ENCODE measurements at places on chromosomes 2 and 18. TPM values are rescaled to one million over a fixed set of nuclear protein-coding genes. Genes with fewer than 3 reads are reported as not detected.

Gene PNKD
- 59.6 TPM for total RNA-seq

DNA sequence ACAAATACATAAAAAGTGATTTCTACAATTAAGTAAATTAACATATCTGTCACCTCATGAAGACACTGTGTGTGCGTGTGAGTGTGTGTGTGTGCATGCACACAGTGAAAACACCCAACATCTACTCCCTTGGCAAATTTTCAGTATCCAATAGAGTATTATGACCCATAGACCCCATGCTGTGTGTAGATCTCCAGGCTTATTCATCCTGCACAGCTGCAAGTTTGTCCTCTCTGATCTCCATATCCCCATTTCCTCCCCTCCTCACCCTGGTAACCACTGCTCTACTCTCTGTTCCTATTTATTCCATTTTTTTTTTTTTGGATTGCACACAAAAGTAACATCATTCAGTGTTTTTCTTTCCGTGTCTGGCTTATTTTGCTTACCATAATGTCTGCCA is 391.0 kb downstream of the SOX11 start:
- H3K4me3 ChIP-seq, result no peak overlapping the region
- no peak for DNase-seq
- H3K36me3 ChIP-seq, result no peaks in the 10 kb centered on the region

GRCh38 chr18:48229552-48229981 is 179.6 kb downstream of the ZBTB7C start:
- peaks cover 21% of the 10 kb centered on the region for H3K4me1 ChIP-seq
- H3K4me3 ChIP-seq, result no peak overlapping the region
- peak overlapping the region; percentile 46 for H3K27ac ChIP-seq

DNA sequence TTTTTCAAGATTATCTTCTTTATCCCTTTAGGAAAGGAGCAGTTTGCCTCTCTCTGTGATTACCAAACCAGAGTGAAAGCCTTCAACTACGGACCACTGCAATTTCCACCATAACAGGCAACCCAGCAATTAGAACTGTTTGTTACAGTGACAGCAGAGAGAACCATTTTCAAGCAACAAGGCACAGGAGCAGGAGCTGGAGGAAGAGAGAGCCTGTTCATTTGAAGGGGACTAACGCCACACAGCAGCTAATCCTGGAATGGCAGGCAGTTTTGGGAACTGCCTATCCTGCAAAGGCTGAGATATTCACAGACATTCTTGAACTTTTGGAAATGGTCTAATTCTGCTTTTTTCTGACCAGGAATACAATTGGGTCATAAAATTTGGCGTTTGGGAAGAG is 1541.9 kb upstream of the PIK3C3 start:
- no peaks in the 10 kb centered on the region for H3K4me1 ChIP-seq
- H3K4me3 ChIP-seq, result no peak overlapping the region
- H3K36me3 ChIP-seq, result no peaks in the 10 kb centered on the region
- DNase-seq, result no peak
- peaks cover 2% of the 10 kb centered on the region for H3K27me3 ChIP-seq
- H3K27ac ChIP-seq, result no peak overlapping the region

DNA sequence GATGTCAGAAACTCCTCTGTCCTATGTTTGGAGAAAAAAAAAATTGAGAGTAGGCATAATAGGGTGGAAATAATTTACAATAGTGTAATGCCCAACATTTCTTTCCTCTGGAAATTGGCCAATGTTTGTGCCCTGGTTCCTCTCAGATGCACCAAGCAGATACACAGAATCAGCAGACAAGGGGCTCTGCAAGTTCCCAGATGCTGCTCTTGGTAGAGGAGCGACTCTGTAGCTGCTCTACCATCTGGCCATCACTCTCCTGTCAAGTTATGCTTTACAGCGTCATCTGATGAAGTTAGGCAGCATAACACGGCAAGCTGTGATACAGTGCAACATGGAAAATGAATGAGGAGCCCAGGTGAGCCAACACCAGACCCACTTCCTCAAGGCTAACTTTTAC is 1.6 kb downstream of the DYTN start:
- no peaks in the 10 kb centered on the region for H3K4me1 ChIP-seq
- H3K27me3 ChIP-seq, result no peaks in the 10 kb centered on the region
- H3K27ac ChIP-seq, result no peak overlapping the region
- DNase-seq, result no peak
- H3K36me3 ChIP-seq, result no peaks in the 10 kb centered on the region

DNA sequence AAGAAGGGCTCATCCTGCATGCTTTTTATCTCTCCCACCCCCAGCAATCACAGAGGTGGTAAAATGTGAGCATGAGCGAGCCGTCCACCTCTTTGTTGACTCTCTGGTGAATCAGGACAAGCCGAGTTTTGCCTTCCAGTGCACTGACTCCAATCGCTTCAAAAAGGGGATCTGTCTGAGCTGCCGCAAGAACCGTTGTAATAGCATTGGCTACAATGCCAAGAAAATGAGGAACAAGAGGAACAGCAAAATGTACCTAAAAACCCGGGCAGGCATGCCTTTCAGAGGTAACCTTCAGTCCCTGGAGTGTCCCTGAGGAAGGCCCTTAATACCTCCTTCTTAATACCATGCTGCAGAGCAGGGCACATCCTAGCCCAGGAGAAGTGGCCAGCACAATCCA is 19.5 kb downstream of the LIPG start:
- no peaks in the 10 kb centered on the region for H3K36me3 ChIP-seq
- no peak for DNase-seq
- no peak overlapping the region for H3K4me3 ChIP-seq

Gene CABYR
- 4.5 TPM for total RNA-seq

GRCh38 chr18:42340423-42341009 is 385.5 kb downstream of the PIK3C3 start:
- H3K36me3 ChIP-seq, result no peaks in the 10 kb centered on the region
- H3K4me1 ChIP-seq, result no peaks in the 10 kb centered on the region
- no peak overlapping the region for H3K4me3 ChIP-seq
- DNase-seq, result no peak
- no peak overlapping the region for H3K27ac ChIP-seq

Gene GPR75
- 3.4 TPM for total RNA-seq

GRCh38 chr2:124647663-124648062 is 622.6 kb downstream of the CNTNAP5 start:
- no peak overlapping the region for H3K27ac ChIP-seq
- no peak overlapping the region for H3K4me3 ChIP-seq
- DNase-seq, result no peak
- H3K4me1 ChIP-seq, result no peaks in the 10 kb centered on the region
- no peaks in the 10 kb centered on the region for H3K27me3 ChIP-seq
- H3K36me3 ChIP-seq, result no peaks in the 10 kb centered on the region

Gene TXNDC2
- total RNA-seq, result 0.11 TPM

Gene ABCG5
- total RNA-seq, result not detected

Gene OST4
- total RNA-seq, result 226 TPM
